ENCODE measurements at places on chromosomes 7 and 10.
A peak's percentile ranks its signal among the peaks of the same experiment; 100 is the strongest.

- no peak for DNase-seq
These were observed 214.8 kb upstream of the MAGI2 start for GRCh38 chr7:79668292-79668691.

DNA sequence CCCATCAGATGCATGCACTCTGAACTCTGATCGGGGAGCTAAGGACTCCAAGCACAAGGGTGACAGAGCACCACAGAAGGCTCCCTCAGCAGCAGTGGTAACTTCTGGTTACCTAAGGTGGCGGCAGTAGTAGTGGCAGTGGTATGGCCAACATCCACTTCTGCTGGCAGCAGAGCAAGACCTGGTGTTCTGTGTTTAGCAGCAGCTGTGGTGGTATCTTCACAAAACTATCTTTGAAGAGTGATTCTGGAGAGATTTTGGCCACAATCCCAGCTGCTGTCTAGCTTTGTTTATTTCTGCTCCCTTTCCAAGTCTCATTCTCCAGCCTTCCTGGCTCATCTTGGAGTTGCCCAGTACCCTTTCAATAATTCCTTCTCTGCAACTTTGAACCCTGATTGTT is 102.4 kb upstream of the LRGUK start:
- DNase-seq = no peak

DNA sequence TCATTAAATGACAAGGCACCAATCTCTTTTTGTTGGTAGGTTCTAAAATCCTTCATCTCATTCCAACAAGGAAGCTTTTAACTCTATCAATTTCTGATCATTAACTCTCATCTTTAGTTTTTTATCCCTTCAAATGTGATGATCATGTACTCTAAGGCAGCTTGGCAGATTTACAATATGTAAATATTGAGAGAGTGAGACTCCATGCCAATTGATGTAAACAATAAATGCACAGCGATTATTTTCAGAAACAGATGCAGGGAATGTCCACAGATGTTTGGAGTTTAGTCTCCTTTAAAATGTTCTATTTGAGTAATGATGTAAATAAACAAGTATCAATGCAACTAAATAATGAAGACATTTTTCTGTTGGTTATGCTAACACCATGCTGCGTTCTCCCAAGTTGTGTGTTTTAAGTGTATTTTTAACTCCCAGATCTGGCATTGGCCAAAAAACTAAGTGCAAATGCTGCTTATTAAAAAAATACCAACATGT is 213.8 kb downstream of the AHR start:
- no peak for DNase-seq

GRCh38 chr7:135659159-135659846 is 3.0 kb upstream of the STMP1 start:
- DNase-seq = no peak

DNA sequence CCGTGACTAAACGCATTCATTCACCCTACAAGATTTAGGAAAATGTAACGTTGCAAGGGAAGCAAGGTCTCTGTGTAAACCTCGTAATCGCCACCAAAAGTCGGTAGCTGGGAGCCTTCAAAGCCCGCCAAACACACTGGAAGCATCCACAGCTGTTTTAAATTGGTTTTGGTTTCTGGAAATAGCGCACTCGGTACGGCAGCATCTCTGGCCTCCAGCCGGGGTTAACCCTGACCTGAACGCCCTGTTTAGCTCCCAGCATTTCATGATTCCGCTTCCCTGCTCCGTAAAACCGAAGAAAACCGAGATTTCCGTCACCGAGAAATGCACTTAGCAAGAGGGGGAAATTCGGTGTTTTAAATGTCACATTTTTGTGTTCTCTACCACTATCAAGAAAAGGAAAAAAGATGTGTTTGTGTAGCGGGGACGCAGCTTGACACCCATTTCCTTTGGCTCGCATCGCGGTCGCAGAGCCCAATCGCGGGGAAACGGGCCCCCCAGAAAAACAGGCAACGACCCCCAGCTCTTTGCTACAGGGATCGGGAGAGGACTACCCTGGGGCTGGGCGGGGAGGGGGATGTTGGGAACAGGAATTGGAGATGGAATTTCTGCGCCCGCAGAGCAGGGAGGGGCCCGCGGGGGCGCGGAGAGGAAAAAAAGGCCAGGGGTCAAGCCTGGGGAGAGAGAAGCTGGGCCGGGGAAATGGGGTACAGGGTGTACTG is 646 bp downstream of the SGCE start:
- no peak for DNase-seq

GRCh38 chr7:101614939-101615302 is 14.2 kb downstream of the MYL10 start:
- DNase-seq = no peak

- no peak for DNase-seq
These were observed 57.1 kb upstream of the GRID1 start for GRCh38 chr10:86423739-86424138.

DNA sequence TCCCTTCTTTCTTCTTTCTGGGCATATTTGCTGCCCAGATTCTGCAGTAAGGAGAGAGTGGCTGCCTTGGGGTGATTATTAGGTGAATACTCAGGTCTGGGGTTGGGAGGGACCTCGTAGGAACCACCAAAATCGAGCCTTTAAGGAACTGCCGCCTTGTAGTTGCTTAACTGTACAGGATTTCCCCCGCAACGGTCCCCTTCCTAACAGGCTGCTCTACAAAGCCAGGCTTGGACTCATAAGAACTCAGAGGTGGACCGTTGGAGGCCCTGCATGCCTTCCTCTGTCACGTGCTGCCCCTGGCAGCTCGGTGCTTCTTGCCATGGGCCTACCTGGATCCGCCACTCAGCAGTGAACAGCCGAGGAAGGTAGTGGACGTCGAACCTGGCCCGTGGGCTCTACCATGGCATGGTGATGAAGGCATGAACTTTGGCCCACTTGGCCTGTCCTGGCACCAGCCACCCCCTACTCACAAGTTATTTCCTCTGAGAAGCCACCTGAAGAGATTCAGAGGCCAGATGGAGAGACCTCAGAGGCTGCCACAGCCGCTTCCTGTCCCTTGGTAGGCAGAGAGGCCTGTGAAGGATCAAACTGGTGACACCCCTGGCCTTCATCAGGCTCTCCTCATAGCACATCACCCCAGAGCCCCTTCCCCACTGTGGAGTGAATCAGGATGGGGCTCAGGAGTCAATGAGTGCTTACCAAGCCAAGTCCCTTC is 54.6 kb downstream of the NOD1 start:
- DNase-seq = no peak

DNA sequence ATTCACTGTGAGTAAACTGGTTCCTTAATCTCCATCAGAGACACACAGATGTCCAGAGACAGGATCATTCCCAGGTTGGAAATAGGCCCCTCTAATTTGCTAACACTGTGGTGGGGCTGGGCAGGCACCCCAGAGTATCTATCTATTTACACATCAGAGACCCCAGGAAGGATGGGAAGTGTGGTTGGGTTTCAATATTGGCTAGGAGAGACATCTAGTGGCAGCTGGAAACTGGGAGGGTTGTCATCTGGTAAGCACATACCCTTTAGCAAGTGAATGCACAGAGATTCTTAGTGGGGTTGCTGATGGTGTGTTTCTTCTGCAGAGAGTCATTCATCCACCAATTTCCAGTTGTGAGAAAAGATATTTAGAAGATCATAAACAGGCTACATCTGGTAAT is 36.0 kb upstream of the NRG3 start:
- no peak for DNase-seq

GRCh38 chr7:141533149-141533949 is 17.9 kb upstream of the AGK start:
- peak; percentile 69 for DNase-seq

DNA sequence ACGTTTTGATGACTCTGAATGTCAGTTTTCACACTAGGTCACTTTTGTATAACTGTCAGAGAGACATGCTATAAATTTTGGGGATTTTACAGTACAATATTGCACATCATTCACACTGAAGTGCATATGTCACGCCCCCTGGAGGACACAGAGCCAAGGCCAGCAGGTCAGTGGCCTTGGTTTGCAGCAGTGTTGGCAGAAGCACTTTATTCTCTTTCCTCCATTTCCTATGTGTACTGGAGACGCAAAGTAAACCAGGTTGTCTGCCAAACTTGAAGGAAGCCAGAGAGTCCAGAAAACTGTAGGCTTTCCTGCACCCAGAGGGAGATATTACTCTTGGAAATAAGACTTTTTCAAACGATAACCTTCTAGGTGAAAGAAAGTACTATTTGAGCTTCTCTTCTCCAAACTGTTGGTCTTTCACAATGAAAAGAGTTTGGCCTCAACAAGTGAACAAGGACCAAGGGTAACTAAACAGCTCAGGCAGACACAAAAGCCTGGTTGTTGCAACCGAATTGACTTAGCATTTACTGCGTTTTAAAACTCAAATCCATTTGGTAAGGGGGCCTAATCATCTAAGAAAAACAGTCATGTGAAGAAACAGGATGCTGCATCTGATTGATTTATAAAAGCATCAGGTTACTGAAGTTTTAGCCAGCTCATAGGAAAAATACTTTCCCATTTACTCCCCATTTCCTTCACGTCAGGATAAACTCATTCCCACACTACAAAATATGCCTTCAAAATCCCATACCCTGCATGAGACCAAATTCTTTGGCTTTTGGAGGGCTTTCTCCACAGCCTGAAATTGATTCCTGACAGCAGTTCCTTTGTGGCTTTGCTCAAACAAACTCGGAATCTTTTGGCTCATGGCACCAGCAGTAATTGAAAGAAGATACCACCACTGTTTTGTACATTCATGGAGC is 83.0 kb upstream of the SEC61G start:
- no peak for DNase-seq

DNA sequence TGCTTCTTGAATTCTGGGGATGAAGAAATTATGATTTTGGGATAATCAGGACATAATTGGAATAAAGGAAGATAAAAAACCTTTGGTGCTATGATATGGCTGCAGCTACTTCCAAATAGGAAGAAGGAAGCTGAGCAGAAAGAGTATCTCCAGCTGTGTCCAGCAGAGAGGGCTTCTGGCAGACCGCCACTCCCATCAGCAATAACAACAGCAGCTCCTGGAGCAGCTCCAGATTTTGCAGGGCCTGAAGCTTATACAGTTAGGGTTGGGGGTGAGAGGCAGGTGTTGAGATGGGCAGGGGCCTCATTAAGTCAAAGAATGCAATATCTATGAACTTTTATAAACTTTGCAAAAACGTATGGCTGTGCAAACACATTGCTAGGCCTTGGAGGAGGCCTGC is 62.3 kb downstream of the C10orf120 start:
- no peak for DNase-seq

- DNase-seq = no peak
These were observed 24.3 kb downstream of the RGR start for GRCh38 chr10:84269162-84269561.

GRCh38 chr7:85407391-85407790 is 220.5 kb upstream of the SEMA3D start:
- no peak for DNase-seq

DNA sequence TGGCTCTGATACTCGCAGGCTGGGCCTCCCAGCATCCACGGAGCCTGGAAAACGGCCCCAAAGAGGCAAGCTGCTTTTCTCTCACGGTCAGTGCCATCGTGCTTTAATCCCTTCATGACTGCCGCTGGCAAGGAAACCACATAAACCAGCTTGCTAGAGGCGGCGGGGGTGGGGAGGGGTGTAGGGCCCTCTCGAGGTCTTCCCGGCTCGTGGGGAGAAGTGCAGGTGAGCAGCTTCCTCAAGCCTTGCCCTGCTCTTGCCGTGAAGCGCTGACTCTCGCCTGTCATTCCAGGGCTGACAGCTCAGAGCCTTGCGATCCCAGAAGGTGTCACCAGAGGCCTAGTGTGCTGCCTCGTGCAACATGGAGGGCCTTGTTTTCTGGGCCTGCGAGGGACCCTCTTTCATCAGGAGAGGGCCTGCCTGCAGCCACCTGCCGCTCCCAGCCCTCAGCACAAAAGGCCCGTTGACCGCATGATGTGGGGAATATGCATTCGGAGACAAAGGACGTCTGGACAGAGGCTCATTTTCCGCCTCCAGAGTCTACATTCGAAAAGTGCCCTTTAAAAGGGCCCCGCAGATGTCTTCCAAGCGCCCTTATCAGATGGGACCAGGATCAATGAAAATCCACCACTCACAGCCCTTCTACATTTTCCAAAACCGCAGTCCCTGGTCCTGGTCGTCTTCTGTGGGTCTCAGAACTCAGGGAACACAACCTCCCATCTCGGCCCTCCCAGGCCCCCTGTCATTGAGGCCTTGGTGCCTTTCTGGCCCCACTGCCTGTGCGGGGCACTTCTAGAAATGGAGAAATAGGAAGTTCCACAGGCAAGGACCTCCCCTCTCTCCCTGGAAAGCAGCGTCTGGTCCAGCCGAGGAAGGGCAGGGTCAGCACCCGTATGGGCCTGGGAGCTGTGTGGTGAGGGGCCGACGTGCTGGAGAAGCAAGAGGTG is 58.7 kb downstream of the ZRANB1 start:
- DNase-seq = no peak

DNA sequence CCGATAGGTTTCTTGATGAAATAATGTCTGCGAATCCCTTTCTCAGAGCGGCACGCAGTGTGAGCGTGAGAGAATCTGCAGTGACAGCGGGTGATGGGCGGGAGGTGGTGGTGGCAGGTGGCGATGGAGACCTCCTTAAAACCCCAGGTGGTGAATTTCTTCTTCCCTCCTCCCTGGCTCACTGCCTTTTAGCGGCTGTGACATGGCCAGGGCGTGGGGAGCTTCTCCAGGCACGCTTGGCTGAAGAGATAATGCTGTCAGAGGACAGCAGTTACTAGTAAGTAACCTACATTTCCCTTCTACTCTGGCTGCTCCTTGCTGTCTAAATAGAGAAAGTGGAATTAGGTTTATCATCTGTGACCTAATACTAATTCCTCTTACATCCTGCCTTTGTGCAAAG is 141.4 kb upstream of the INSYN2A start:
- no peak for DNase-seq

- DNase-seq = no peak
These were observed 21.5 kb downstream of the GPRIN2 start for GRCh38 chr10:46534828-46535524.

All from CD4-positive, alpha-beta T cell treated with Interleukin-6 for 4 hours (primary cell).